ENCODE measurements at places on chromosomes 11 and 22.

DNA sequence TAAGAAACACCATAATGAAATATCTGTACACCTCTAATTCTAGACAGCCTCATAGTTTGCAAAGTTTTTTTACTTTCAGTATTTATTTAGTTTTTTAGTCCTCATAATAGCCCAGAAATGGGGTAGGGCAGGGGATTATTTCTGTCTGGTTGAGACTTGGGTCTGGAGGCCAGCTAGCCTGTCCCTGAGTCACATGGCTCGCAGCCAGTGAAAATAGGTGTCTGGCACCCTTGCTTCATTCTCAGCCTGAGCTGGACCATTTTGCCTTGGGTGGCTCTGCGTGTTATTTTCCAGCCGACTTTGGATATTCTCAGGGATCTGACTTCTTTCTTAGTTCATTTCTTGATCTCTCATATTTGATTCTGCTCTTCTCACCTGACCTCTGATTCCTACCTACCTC is 123.9 kb upstream of the NARS2 start:
- DNase-seq: no peak

GRCh38 chr11:19365743-19366410 is 125.1 kb upstream of the E2F8 start:
- DNase-seq: no peak

GRCh38 chr11:117807482-117808327 is 10.7 kb upstream of the DSCAML1 start:
- DNase-seq: peak; percentile 79

DNA sequence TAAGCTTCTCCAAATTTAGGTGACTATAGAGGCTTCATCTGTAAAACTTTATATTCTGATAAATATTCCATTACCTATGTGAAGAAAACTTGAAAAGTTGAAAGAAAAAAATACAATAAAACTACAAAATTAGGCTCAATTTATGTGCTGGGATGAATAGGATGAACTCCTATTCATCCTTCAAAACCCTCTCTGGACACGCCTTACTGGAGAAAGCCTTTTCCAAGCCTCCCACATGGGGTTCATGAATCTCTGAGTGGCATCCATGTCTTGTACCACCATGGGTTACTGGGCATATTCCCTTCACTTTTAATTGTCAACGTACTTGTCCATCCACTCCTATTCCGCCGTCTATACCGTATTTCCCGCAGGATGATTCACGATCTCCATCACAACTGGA is 55.7 kb downstream of the MN1 start:
- no peak for DNase-seq
